SW 1271 (cell line): ENCODE measurements at places on chromosomes 11 and 22.
A peak's percentile ranks its signal among the peaks of the same experiment; 100 is the strongest.

DNA sequence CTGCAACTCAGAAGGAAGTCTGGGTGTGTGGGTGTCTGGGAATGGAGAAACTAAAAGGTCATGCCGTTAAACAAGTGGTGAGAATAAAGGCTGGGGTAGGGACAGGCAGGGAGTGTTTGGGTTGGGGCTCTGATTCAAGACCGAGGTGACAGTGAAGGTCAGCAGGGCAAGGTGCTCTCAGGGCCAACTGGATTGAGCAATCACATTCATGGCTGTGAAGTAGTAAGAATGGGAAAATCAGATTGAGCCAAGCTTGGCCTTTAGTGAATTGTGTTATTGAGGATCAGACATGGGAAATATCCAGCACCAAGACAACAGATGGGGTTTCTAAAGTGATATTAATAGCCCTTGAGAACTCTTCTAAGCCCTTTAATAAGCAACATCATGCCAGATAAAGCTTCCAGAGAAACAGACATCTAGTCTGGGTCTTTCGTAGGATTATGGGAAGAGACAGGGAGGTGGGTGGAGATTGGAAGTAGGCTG, 24.3 kb downstream of the SCN3B start:
- DNase-seq = no peak

DNA sequence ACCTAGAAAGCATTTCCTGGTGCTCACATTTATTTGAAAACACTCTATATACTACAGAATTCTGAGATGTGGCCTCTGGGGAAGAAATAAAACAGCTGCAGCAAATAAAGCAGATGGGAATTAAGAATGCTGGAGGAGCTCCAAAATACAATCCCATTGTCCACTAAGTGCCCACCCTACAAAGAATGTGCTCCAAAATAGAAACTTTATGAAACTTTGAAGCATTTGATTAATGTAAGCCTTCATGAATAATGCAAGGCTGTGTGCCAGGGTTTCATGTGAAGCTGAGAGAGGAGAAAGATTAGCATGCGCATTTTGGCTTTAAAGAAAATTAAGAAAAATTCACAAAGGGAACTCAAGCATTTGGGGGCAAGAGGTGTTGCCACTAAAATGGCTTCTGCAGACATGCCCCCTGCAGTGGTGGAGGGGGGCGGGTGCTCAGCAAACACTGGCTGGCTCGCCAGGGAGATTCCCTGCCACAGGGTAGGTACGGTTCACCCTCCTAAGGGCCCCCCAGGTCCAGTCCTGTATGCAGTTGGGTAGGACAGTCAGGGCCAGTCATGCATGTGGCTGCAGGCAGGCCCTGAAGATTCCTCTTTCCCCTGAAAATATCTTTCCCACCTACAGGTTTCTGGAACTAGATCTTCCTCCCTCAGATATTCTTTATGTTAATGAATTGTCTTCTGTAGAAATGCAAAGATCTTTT, 46.6 kb upstream of the RCN1 start:
- no peak for DNase-seq

DNA sequence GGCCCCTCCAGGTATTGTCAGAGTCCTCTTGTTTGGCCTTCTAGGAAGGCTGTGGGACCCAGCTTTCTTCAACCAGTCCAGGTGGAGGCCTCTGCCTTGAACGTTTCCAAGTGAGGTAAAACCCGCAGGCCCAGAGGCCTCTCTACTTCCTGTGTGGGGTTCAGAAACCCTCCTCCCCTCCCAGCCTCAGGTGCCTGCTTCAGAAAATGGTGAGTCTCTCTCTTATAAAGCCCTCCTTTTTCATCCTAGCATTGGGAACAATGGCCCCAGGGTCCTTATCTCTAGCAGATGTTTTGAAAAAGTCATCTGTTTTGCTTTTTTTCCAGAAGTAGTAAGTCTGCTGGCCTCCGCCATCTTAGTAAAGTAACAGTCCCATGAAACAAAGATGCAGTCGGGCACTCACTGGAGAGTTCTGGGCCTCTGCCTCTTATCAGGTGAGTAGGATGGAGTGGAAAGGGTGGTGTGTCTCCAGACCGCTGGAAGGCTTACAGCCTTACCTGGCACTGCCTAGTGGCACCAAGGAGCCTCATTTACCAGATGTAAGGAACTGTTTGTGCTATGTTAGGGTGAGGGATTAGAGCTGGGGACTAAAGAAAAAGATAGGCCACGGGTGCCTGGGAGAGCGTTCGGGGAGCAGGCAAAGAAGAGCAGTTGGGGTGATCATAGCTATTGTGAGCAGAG, at the start of gene CD3E:
Gene CD3E, plus strand, starts transcription at position 163 of the 681 bp plus-strand sequence. Its CDS starts 223 bp downstream, at position 386.
- no peak for DNase-seq

GRCh38 chr11:111764621-111765020, 1.6 kb downstream of the PPP2R1B start:
- DNase-seq = no peak

- no peak for DNase-seq
Measured at GRCh38 chr11:98545544-98546175, 475.1 kb upstream of the CNTN5 start.

DNA sequence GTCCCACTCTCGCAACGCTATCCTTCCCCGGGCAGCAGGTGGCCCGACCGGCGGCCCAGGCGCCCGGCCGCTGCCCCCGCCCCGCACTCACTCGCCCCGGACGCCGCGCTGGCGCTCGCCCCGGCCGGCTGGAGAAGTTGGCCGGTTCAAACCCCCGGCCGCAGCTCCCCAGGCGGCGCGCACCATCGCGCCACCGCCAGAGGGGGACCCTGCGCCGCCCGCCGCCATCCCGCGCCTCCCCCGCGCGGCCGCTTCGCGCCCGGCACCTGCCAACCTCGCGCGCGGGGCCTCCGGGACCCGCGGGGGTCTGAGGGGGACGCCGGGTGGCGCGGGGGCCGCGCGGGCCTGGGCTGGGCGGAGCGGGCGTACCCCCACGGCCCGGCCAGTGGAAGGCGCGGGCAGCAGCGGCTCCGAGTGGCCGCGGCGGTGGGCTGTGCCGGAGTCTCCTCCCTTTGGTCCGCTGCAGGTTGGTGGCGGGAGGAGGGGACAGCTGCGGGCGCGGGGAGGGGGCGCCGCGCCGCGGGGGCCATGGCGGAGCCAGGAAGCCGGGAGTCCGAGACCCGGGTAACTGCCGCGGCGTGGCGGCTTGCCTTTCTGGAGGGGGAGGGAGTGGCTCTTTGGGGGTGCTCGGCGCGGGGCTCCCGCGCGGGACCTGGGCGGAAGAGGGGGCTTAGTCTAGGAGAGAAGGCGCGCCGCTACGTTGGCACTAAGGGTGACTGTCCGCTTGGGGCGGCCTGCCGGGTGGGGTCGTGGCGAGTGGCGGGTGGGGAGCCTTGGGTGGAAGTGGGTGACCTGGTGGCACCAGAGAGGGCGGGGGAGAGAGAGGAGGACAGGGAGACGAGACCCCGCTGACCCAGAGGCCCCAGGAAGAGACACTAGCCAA, at the start of the genes MPST and TST:
Gene MPST, plus strand, starts transcription at position 434 of the 883 bp plus-strand sequence. Its CDS starts 95 bp downstream, at position 529.
Gene TST, minus strand, starts transcription at position 139 of the 883 bp plus-strand sequence. CDS start 715 bp downstream, outside the sequence.
- no peak for DNase-seq

DNA sequence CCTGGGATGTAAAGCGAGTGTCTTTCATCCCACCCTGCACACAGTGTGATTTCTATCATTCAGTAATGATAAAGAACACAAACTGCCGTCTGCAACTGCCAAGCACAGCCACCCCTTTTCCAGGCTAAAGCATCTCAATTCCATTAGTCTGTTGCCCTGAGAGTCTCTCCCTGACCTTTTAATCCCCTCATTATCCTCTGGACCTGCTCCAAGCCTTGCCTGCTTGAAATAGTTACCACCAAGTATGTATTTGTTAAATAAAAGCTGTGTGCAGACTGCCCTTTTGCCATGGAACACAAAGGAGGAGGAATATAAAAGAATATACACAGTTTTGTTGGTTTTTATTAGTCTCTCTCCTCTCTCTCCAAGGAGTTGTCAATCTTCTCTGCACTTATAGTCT, 13.0 kb downstream of the GRAP2 start:
- no peak for DNase-seq

- DNase-seq = no peak
Measured at GRCh38 chr11:72642043-72642883, 32.0 kb downstream of the PDE2A start.

- no peak for DNase-seq
Measured at GRCh38 chr11:126305699-126306098, 1.8 kb downstream of the DCPS start.

- DNase-seq = no peak
Measured at GRCh38 chr22:29012101-29012433, 49.6 kb downstream of the C22orf31 start.

DNA sequence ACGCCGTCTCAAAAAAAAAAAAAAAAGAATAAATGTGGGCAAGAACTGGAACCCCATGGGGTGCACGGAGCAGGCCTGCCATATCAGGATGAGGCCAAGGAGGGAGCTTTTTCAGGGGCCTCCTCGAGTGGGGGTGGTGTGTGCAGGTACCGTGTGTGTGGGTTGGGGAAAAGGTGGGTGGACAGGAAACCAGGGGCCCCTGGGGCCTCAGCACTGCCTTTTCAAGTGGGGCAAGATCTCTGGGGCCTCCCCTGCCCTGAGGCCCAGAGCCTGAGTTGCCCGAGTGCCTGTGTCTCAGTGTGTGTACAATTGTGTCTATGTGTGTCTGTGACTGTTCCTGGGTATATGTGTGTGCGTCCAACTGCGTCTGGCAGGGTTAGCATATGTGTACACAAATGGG, 23.8 kb downstream of the TEF start:
- DNase-seq = no peak

DNA sequence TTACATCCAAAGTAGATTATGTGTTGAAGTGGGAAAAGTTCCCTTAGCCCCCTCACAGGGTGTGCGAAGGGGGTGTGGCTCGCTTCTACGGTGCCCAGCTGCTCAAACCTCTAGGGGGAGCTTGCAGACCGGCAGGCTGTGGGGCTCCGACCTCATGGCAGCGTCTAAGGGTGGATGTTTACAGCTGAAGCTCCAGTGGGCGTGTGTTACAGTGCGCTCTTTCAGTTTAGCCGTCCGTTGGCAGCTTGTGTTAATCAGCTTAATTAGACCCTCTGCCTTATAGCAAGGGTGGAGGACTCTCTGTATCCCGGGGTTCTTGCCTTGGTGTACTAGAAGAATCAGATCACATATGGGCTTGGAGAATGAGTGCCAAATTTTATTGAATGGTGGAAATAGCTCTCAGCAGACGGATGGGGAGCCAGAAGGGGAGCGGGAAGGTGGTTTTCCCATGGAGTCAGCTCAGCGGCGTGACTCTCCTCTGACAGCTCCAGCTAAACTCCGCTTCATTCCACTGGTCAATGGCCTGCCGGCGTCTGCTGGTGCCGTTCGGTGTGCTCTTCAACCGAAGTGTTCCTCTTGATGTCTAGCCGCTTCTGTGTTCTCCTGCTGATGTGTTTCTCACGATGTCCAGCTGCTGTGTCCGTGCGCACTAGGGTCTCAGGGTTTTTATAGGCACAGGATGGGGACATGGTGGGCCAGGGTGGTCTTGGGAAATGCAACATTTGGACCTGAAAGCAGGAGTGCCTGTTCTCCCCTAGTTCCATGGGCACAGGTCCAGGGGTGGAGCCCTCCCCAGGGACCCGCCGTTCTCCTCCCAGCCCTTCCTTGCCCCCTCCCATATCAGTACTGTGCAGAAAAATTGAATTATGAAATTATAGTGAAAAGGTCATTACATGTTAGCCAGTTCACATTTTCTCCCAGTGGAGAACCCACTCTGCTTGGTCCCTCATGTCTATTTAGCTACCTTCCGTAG, 28.6 kb upstream of the OR10G7 start:
- peak; percentile 14 for DNase-seq
